ACHN (cell line): ENCODE measurements at places on chromosomes 2 and 18.

- DNase-seq = no peak
Measured at GRCh38 chr2:169513926-169514325, 4.4 kb downstream of the KLHL41 start.

DNA sequence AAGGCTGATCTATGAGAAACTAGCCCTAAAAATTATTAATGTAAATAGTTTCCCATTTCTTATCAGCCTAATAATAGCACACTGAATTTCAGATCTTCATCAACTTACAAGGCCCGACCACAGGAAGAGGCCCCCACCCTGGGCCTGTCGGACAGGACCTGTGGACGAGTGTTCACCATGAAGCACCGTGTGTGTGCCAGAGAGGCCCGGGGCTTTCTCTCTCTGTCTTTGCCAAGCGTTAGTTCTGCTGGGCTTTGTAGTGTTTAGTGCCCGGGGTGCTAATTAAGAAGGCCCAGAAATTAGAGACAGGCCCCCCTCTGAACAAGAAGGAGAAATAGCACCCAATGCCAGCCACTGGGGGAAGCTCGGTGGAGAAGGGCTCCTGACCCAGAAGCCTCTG is 265.7 kb downstream of the TWIST2 start:
- DNase-seq = peak; percentile 7

GRCh38 chr2:35871672-35872071 is 483.9 kb upstream of the CRIM1 start:
- DNase-seq = no peak

DNA sequence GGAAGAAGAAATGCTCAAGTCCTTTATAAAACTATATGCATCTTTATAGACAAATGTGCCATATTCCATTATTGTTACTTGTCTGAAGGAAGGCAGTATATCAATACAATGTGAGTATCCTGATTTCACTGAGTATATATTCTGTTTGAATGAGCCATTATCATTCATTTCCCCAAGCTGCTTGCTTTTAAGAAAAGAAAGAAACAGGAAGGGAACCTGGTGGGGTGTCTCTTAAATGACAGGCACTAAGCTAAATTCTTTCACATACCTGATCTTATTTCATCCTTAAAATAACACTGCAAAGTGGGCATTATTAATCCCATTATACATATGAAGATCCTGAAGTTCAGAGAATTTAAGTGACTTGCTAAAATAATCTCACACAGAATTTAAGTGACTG is 307.9 kb downstream of the SLC8A1 start:
- DNase-seq = no peak

GRCh38 chr18:22218835-22219234 is 49.4 kb downstream of the GATA6 start:
- no peak for DNase-seq

DNA sequence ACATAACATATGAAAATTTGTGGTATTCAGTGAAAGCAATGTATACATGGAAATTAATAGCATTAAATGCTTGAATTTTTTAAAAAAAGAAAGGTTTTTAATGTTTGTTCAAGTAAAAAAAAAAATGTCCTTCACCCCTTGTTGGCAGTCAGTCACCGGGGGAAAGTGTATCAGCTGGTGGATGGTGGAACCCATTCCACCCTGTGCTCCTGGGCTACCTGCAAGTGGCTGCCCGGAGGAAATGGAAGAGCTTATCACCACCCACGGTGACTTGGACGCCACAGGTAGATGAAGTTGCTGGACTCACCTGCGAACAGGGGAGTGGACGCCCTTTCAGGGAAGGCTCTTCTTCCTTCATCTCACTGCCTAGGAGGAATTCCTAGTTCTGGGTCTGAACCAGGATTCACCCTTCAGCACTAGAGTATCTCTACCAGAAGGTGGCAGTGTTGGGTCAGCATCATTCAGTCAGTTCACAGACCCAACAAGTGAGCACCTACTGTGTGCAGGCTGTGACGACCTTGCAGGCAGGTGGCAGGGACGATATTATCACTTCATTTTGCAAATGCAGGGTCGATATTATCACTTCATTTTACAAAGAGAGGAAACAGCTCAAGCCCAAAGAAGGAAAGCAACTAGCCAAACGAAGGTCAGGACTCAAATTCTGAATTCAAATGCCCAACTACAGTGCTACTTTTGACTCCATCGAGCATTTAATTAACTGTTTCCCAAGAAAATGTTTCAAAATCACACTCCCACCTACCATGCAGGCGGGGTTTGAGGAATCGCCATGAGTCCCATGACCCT is 35.8 kb downstream of the CIB4 start:
- DNase-seq = peak; percentile 55

DNA sequence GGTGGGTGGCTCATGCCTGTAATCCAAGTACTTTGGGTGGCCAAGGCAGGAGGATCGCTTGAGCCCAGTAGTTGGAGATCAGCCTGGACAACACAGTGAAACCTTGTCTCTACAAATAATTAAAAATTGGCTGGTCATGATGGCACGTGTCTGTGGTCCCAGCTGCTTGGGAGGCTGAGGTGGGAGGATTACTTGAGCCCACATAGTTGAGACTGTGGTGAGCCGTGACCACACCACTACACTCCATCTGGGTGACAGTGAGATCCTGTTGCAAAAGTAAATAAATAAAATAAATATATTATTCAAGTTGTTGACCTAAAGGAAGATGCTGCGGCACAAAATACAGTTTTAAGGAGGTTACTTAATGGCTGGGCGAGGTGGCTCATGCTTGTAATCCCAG is 72.7 kb downstream of the LAMA3 start:
- DNase-seq = no peak

GRCh38 chr2:113111823-113112287 is 15.5 kb upstream of the IL1RN start:
- no peak for DNase-seq

- DNase-seq = no peak
Measured at GRCh38 chr2:180573951-180574350, 406.5 kb upstream of the UBE2E3 start.

- DNase-seq = peak; percentile 43
Measured at GRCh38 chr2:64839844-64840243, 149.4 kb upstream of the SLC1A4 start.

GRCh38 chr2:212269005-212269404 is 269.6 kb downstream of the ERBB4 start:
- DNase-seq = no peak

- DNase-seq = no peak
Measured at GRCh38 chr2:109336296-109336695, 207.3 kb downstream of the SH3RF3 start.

DNA sequence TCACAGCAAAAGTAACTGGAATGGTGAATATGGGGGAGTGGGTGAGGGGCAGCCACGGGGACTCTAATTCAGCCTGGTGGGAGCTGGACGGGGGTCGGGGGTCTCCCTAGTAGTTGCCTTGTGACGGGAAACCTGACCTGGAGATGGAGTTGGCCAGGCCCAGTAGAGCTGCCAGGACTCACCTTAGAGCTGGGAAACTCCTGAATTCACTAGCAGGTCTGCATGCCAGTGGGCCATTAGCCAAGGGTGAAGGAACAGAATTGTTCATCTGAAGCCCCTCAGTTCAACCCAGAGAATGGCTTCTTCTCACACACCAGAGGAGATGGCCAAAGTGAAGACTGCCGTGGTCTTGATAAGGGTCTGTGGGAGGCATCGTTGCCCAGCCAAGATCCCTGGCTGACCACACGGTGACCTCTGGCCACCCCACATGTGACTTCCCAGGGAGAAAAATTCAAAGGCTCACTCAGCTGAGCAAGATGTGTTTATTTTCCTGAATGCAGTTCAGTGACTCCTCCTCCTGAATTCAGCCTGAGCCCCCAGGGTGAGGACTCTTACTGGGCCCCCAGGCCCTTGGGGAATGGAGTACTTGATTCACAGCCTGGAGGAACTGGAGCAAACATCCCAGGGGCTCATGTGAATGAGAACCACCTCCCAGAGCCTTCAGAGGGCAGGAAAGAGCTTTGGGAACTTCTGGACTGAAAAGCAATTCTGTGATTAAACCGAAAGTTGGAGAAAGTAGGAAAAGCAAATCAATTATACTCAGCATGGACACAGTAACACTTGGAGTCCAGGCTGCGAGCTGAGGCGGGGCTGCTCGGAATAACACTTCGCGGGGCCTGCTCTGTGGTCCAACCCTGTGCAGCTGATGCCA is 25.2 kb downstream of the MOCOS start:
- DNase-seq = no peak

- DNase-seq = no peak
Measured at GRCh38 chr2:101274142-101274541, 21.5 kb downstream of the CNOT11 start.

- DNase-seq = no peak
Measured at GRCh38 chr2:216436383-216436782, 24.1 kb downstream of the SMARCAL1 start.

GRCh38 chr18:2672872-2673271 is 17.3 kb downstream of the SMCHD1 start:
- DNase-seq = no peak

DNA sequence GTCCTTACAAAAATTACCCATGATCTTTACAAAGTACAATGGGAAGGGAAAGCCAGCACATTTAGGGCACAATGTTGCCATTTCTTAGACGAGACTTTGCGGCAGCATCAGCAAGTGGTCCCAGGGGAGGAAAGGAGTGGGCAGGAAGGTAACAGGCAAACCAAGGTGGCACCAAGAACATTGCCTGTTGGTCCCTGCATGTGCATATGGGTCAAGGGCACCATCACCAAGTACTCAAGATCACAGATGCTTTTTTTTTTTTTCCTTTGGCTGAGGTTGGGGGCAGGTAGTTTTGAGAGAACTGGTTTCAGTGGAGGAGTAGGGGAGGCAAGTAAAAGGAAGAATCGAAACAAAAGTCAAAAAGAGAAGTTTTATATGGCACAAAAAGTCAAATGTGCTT is 752 bp upstream of the CYTIP start:
- DNase-seq = no peak

GRCh38 chr2:222572264-222572721 is 83.6 kb downstream of the FARSB start:
- DNase-seq = no peak

DNA sequence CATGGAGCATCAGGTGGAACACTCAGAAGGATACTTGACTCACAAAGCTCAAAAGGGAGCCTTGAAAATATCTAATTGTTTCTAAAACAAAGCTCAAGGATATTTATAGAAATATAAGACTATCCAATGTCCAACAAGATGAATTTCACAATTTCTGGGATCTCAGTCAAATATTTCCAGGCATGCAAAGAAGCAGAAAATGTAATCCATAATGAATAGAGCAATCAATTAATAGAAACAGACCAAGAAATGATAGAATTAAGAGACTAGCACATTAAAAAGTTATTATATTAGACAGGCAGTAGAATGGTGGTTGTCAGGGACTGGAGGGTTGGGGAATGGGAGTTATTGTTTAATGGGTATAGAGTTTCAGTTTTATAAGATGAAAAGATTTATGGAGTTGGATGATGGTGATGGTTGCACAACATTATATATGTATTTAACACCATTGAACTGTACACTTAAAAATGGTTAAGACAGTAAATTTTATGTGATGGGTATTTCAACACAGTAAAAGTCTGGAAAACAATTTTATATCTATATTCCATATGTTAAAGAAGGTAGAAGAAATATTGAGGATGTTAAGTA is 189.9 kb upstream of the PIEZO2 start:
- no peak for DNase-seq

- no peak for DNase-seq
Measured at GRCh38 chr2:240911641-240912265, 5.6 kb downstream of the CROCC2 start.

- no peak for DNase-seq
Measured at GRCh38 chr2:19529677-19530076, 171.3 kb upstream of the OSR1 start.

- no peak for DNase-seq
Measured at GRCh38 chr18:2168022-2168421, 403.3 kb downstream of the METTL4 start.

DNA sequence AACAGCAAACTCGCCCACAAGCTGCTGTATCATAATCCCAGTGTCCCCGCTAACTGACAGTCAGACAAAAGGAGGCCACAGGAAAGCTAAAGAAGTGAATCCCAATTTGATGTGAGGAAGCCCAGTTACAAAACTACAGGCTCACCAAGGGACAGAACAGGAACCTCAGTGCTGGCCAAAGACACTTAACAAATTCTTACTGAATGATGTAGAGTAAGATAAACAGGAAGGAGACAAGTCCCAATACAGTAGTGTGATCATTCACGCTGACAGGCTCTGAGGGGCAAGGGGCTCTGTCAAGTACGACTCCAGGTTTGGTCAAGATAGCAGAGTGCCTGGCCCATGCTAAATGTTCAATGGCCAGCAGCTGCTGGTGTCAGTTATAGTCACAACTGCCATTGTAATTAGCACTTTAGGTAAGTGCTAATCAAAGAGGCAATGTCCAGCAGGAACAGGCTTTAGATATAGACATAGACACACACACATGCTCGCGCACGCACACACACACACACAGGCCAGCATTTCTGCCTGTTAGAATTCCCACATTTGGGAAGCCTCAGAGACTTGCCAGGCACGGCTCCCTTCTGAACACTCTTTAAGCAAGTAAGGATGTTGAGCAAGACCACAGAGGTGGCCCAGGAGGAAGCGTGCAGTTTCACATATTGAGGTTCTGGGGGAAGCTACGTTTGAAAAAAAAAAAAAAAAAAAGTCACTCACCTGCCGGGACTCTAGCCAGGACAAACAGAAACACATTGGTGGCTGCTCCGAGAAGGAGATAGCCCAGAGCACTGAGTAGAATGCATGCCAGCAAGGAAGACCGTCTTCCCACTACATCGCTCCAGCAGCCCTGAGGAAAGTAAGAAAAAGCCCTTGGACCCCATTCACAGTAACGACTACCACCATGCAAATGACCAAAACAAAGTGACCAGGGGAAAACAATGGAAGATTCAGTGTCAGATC is 35.4 kb upstream of the TMEM182 start:
- no peak for DNase-seq

DNA sequence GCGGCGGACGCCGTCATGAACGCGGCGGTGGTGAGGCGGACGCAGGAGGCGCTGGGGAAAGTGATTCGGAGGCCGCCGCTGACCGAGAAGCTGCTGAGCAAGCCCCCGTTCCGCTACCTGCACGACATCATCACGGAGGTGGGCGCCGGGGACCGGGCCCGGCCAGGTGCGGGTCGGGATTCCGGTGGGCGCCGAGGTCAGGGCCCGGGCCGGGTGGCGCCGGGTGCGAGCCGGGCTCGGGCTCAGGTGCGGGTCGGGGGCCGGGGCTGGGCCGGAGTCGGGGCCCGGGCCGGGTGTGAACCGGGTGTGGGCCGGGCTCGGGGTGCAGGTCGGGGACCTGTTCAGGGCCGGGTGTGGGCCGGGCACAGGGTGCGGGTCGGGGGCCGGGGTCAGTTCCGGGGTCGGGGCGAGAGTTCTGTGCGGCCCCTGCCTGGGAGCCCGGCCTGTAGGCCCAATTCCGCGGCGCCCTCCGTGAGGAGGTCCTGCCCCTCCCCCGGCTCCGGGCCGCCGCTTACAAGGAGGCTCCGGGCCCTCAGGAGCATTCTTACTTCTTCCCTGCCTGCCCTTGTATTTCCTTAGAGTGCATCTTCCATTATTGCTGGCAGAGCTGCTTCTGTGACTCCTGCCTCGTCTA is 447 bp downstream of the TRAF3IP1 start:
- peak; percentile 14 for DNase-seq

GRCh38 chr2:180463608-180464007 is 456.5 kb upstream of the CWC22 start:
- DNase-seq = no peak
